ENCODE measurements at places on chromosomes 13 and 19. TPM values are rescaled to one million over a fixed set of nuclear protein-coding genes. Genes with fewer than 3 reads are reported as not detected.

DNA sequence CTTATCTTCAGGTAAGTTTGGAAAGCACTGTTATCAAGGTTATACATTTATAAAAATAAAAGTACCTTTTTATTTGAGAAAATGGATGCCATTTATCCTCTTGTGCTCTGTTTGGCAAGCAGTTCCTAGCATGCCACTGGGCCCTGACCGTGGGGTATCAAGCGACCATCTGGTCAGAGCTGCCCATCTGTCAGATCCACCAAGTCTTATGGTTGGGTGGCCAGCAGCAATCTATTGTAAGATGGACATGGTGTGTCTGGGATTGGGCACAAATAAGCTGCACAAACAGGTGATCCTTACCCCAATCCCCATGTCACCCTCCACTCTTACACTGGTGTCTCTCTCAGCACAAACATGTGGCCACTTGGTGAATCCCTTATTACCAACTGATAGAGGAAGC lies 178.5 kb downstream of the DLEU7 start:
- no peak for DNase-seq

DNA sequence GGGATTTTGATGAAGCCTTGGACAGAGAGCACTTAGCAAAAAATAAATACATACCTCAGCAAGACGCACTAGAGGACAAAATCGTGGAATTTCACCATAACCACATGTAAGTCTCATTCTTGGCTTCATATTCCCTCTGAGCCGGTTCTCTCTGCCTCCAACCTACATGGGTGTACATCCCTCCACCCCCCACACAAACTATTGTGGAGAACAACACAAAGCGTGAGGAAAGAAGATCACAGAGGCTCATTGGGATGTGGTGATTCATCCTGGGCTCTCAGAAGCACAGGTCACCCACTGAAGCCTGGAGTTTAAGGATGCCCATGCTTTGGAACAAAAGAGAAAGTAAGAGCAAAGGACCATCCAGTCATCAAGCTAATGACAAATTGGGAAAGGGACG lies 192.2 kb downstream of the STK24 start:
- DNase-seq, result no peak

ARGLU1 gene
- total RNA-seq, result 41.0 TPM

DNA sequence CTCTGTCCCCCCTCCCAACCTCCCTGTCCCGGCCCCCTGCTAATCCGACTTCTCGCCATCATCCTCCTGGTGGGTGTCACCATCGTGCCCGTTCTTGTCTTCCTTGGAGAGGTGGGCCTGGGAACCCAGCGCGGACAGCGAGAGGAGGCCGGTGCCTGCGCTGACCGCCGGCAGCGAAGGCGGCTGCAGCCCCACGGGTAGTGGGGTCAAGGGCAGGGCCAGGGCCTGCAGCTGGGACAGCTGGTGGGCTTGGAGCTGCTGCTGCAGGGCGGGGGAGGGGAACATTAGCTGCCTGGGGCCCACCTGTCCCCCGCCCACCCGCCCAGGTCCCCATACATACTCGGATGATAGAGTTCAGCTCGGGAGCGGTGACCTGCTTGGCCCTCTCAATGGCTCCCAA lies 8.5 kb downstream of the TLE5 start:
- no peak for DNase-seq

- no peak for DNase-seq
These were observed 14.3 kb downstream of the LPAR6 start for GRCh38 chr13:48398450-48399095.

GRCh38 chr13:93416736-93417355 lies 190.2 kb downstream of the GPC6 start:
- DNase-seq, result no peak

DNA sequence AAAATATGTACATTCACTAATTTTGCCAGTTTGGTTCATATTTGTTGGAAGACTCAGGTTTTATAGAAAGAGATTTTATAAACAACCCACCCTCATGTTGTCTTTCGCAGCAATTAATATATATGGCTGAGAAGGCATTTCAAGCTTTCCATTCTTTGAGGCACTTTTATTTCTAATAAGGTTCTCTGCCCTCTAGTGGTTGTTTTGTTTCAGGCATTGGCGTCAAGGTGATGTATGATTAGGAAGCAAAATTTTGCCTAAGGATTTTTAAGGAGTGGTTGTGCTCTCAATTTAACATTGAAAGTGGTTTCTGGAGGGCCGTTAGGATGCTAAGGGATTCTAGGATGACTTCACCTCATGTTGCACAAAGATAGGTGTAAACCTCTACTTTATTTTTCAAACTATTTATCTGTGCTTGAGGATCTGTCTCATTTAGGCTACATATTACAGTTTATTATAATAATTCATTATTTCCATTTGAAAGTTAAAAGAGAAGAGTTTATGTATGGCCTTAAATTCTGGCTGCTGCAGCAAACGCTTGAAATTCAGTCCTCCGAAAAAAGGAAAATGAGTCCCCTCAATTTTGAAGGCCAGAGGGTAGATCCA lies 35.9 kb downstream of the OXGR1 start:
- DNase-seq, result peak; percentile 12

GRCh38 chr19:32233885-32234284 lies 111.5 kb upstream of the ZNF507 start:
- DNase-seq, result no peak

DNA sequence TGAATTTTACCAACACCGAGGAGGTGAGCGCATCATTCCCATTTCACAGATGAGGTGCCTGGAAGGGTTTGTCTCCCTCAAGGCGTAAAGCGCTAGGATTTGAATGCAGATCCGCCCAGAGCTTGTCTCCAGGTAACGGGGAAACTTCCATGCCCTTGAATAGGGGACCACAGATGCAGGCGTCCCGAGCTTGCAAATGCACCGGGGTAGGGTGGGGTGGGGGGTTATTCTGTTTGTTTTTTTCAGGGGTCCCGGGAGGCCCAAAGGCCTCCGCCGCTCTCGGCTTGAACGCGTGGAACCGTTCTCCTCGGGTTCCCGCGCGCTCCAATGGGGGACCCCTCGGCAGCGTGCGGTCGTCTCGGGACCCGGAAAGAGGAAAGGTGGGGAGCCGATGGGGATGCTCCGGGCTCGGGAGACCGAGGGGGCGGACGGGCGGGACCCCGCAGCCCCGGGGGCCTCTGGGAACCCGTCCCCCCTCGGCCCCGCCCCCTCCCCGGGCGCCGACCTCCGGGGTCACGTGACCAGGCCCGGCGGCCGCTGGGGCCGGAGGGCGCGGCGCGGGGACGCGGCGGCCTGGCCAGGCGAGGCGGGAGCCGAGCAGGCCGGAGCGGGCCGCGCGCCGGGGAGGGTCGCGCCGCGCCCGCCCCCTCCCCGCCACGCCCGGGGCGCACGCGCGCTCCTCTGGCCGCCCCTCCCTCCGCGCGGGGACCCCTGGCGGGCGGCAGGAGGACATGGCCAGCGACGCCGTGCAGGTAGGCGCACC lies at the start of gene PKN1:
Gene PKN1 (plus strand): TSS at position 516 of the 763 bp plus-strand sequence. CDS start 216 bp downstream, at position 732.
- DNase-seq, result no peak

F10 gene
- total RNA-seq, result not detected

CRX gene
- not detected for total RNA-seq

- DNase-seq, result peak; percentile 65
These were observed 34.4 kb downstream of the GSX1 start for GRCh38 chr13:27826379-27827353.

GRCh38 chr19:42287017-42287826 lies 14.7 kb upstream of the PRR19 start:
- DNase-seq, result no peak

SLC25A41 gene
- total RNA-seq, result not detected

DNA sequence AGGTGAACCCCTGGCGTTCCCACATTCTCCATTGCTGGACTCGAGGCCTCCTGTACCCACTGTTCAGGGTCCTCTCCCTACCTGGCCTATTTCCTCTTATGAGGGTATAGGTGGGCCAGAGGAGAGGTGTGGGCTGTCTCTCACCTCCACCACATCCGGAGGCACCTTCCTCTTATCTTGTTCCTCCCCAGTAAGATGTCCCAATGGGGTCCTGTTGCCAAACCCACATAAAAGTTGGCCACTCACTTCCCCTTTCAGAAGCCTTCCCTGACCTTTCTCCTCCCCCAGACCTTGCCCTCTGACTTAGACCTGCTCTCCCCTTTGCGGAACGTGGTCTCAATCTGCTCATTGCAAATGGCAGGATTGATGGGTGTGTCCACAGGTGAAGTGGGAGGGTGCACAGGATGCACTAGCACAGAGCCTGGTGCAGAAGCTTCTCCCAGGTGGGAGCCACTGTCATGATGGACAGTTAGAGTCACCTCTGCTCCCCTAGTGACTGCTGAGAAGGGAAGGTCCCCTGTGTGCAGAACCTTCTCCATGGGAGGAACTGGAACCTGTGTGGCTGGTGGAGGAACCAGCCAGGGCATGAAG lies 1.3 kb downstream of the CYP4F3 start:
- DNase-seq, result no peak

DNA sequence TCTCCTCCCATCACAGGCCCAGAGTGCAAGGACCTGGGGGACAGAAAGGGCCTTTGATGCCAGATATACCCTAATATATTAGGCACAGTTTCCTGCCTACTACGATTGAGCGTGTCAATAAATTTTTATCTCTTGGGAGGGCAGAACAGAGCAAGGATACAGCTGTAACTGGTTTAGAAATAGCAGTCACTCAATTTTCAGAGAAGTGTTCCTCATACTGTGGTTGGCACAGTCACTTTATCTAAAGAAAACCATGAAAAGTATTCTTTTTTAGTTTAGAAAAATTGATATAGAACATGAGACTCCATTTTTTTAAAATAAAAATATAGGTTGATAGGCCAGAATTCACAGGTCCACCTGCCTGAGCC lies 460 bp upstream of the ZNF155 start:
- DNase-seq, result no peak

FAM216B gene
- total RNA-seq, result not detected

SYCN gene
- total RNA-seq, result not detected

GRCh38 chr19:39514840-39515550 lies at the start of gene SELENOV:
Gene SELENOV, plus strand, starts transcription at chr19:39515139. Its CDS starts 74 bp downstream, at chr19:39515213.
- no peak for DNase-seq

DNA sequence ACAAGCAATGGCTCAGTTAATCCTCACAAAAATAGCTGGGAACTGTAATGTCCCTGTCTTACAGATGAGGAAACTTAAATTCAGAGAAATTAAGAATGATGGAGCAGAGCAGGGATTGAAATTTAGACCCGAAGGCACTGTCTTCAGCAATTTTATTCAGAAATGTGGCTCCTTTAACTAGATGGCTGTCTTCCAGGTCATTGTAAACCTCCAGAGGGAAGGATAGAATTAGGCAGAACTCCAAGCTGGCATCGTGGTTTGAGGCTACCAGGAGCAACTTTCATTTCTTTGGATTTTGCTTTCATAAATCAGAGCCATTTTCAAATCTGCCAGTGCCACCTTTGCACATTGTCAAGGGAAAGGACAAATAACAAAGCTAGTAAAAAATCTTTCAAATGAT lies 339.0 kb downstream of the DCT start:
- DNase-seq, result no peak

DNA sequence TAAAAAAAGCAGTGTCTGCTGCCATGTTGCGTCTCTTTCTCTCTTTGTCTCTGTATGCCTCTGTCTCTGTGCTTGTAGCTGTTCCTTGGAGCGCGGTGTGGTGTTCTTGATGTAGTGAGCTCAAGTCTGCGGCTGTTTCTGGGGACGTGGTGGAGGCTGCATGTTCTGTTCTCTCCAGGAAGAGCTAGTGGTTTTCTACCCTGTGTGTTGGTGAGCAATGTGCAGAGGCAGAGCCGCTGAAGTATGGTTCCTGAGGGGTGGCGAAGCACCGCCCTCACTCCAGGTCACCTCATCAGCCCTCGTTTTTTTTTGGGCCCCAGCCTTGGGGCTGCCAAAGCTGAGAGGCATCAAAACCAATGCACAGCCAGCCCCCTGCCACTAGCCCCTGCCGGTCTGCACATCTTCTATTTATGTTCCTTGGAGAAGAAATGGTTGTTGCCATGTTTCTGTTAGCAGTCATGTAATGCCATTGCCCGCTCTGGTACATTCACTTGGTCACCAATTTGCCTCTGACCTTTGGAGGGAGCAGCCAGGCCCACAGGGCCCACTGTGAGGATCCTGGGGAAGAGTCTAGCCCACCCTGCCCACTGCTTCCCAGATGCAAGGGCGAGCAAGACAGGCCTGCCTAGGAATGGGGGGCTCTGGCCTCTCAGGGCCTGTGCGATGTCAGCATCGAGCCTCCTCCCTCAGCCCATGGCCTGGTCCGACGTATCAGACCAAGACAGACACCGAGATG lies 7.2 kb downstream of the HNRNPL start:
- no peak for DNase-seq

- no peak for DNase-seq
These were observed 92.6 kb downstream of the MIPEP start for GRCh38 chr13:23796551-23796950.

PLIN5 gene
- not detected for total RNA-seq

- DNase-seq, result no peak
These were observed 1702.2 kb downstream of the EFNB2 start for GRCh38 chr13:104833221-104833620.

DNA sequence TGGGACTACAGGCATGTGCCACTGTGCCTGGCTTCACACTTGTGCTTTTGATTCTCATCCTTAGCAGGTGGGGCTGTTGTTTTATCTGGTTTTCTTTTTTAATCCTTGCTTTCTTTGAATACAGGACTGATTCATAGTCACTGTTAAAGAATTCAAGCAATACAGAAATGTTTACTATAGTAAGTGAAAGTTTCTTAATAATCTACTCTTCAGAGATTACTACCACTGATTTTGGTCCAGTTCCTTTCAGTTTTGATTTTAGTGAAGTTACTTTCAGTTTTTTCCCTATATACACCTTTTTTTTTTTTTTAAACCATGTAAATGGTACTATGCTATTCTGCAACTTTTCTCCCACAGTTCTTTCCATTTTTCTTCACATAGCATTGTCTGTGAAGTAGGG lies 53.6 kb downstream of the GATAD2A start:
- DNase-seq, result no peak

SLC5A5 gene
- total RNA-seq, result not detected

DNA sequence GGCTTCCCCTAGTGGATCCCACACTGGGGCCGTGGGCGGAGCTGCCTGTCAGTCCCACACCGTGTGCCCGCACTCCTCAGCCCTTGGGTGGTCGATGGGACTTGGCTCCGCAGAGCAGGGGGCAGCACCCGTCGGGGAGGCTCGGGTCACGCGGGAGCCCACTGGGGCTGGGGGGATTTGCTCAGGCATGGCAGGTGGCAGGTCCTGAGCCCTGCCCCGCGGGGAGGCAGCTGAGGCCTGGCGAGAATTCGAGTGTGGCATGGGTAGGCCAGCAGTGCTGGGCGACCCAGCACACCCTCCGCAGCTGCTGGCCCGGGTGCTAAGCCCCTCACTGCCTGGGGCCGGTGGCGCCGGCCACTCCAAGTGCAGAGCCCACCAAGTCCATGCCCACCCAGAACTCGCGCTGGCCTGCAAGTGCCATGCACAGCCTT lies 481.7 kb upstream of the PRR20A start:
- DNase-seq, result no peak

NCR1 gene
- not detected for total RNA-seq

- no peak for DNase-seq
These were observed 16.9 kb downstream of the IZUMO4 start for GRCh38 chr19:2113439-2114211.

DNA sequence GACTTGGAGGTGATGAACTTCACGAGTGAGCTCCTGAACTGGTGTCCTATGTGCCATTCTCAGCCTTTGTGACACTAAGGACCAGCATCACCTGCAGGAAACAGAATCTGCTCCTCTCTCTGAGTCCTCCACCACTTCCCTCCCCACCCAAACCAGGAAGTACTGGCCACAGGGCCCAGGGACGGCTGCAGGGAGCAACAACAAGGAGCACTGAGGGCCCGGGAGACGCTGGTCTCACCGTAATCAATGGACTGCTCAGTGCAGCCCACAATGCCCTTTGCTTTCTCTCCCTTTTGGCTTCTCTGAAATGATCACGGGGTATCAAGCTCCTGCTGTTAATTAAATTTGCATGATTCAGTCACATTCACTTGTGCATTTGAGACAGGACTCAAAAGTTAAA lies 18.6 kb downstream of the PEPD start:
- no peak for DNase-seq

GRCh38 chr19:7336321-7336973 lies 12.3 kb upstream of the ARHGEF18 start:
- DNase-seq, result no peak

Data from glomerular endothelial cell (primary cell).